SW 1271 (cell line): ENCODE measurements at places on chromosomes 1 and 21.

- no peak for DNase-seq
These were observed 115.7 kb downstream of the FASLG start for GRCh38 chr1:172774561-172774960.

- DNase-seq, result no peak
These were observed 105.6 kb downstream of the MIS18A start for GRCh38 chr21:32173121-32173724.

- DNase-seq, result no peak
These were observed 91.6 kb downstream of the GLUL start for GRCh38 chr1:182299728-182300616.

DNA sequence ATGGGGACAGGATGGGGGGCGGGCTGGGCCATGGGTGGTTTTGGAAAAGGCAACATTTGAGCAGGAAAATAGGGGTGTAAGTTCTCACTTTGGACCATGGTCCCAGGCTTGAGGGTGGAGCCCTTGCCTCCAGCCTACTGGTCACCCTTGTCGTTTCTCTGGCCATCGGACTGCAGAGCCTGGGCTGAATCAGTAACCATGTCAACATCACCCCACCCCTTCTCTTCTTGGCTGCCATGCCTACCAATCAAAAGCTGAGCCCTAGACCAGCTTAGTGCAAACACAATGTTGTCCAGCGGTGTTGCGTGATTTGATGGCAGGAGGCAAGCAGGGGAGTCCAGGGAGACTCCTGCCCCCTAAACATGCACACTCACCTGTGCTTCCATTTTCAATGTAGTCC is 231.0 kb upstream of the KAZN start:
- no peak for DNase-seq

GRCh38 chr1:75471252-75471651 is 139.7 kb downstream of the SLC44A5 start:
- no peak for DNase-seq
